ENCODE measurements at places on chromosomes 3 and 15. TPM values are rescaled to one million over a fixed set of nuclear protein-coding genes. Genes with fewer than 3 reads are reported as not detected.
A peak's percentile ranks its signal among the peaks of the same experiment; 100 is the strongest.

DNA sequence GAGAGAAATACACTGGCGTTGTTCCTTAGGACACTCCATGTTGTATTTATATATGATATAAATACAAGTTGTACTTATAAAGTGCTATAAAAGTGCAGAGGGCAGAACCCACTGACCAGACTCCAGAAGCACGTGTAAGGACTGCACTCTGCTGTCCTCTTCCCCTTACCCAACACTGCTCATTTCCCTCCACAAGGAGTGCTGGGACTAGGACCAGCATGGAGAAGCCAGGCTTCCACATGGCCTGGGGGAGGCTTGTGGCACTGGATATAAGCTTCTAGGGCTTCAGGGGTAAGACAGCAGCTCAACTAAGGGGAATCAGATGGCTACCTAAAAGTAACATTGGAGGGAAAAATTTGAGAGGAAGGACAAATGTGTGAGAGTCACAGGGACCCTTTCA lies 556.9 kb downstream of the IGSF11 start:
- no peak for DNase-seq

DNA sequence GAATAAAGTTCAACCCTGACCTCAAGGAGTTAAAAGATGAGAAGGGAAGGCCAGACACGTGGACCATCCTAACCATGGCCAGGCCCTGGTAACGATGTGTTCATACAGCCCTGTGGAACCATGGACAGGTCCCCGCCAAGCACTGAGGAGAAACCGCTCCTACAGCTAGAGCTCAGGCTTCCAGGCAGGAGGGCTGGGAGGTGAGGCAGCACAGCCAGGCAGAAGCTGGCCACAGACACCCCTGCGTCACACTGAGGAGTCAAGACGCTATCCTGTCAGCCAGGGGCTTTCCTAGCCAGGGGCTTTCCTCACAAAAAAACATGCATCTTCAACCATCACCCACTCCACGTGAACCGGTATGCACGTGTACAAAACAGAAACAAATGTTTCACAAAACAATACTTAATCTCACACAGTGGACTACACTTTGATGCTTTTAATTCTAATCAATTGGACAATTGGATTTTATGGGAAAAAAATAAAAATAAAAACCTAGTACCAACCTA lies 73.2 kb downstream of the TBC1D2B start:
- DNase-seq, result no peak

GRCh38 chr3:188853856-188854771 lies 317.7 kb upstream of the TPRG1 start:
- peak; percentile 85 for DNase-seq

GRCh38 chr3:165918657-165918979 lies 81.4 kb upstream of the BCHE start:
- no peak for DNase-seq

DNA sequence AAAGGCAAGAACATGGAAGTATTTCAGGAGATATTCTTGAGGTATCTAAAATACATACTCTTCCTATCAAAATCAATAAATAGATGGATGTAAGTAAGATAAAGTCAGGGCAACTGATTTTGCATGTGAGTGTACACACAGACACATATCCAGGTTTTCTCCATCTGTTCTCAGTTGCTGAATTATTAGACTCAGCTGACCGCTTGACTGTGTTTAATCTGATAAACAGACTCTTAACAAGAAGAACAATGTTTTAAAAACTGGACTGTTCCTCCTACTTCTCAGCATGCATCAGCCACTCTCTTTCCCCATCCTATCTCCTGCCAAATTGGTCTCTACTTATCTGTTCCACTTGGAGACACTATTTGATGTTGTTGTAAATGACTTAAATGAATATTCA lies 73.5 kb downstream of the GOLGA8G start:
- no peak for DNase-seq

DNA sequence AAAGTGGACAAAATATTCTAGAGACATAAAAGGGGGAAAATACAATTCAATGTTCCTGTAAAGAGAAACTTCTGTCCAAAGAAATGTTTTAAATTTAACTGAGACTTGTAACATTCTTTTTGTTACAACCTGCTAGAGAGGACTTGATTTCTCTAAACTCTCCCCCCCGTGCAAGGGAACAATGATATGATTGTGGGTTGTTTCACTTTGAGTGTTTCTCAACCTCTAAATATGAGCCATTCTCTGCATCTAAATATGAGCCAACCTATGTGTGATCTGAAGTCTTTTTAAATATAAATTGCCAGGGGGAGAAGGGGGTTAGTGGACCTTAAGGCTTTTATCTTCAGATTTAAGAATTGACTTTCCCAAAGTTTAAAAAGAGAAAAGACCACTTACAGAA lies 14.6 kb downstream of the ZNF860 start:
- DNase-seq, result no peak

DNA sequence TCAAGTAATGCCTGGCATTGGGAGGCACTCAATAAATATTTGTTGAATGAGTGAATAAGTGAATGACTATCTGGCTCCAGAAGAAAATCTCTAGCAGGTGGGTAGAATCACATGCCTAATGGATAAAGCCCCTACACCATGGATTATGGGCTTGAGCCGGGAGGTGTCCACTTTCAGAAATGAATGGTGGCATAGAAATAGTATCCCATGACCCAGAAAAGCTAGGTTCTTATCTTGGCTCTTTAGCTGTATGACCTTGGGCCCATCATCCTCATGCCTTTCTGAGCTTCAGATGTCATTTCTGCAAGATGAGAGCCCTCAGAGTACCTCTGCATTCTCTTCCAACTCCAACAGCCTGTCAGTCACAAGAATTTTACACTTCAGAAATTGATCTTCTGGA lies 37.3 kb upstream of the TNIK start:
- no peak for DNase-seq

DNA sequence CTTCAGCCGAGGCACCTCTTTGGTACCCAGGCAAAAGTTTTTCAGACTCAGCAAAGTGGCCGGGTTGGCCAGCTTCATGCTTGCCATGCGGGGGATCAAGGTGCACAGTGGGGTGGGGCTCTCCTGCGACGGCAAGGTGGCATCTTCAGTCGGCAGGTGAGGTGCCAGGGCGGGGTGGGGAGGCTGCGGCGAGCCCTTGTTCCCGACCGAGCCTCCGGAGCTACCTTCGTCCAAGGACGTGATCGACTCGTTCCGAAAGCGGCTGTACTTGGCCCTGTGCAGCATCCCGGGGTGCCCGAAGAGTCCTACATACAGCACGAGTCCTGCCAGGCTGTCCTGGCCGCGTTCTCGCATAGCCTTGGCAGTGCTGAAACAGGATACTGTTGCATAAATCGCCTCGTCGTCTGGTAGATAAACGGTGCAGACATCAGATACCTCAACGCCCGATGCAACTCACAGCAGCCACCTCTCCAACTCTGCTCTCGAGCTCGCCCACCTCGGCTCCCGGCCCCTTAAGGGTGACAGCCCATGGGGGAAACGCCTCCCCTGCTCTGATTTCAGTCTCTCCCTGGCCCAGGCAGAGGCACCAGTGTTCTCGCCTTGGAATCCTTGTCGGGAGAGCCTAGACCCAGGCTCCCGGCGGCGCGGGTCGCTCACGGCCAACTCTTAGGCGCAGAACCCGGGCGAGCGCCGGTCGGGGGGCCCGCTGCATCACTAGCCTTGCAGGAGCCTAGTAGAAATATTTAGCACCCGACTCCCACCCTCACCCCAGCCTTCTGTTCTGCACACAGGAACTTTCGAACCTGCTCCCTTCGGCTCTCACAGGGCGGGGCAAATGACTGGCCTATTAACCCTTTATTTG lies 826 bp downstream of the SHC4 start:
- DNase-seq, result peak; percentile 58

DNA sequence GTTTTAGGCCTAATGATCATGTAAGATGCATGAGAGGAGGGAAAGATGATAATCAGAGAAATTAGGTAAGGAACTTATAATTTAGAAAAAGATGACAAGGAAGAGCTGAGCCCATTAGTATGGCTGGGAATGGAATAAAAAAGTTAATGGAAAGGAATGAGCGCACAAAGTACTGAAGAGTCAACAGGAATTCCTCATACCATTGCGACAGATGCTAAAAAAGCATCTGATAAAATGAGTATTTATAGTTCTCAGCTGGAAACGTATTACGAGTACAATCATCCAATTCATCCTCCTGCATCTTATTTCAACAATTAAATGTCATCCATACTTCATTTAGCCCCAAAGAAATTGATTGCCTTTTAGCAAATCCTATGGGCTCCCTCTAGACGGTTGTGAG lies 58.9 kb downstream of the TMCC1 start:
- DNase-seq, result no peak

DNA sequence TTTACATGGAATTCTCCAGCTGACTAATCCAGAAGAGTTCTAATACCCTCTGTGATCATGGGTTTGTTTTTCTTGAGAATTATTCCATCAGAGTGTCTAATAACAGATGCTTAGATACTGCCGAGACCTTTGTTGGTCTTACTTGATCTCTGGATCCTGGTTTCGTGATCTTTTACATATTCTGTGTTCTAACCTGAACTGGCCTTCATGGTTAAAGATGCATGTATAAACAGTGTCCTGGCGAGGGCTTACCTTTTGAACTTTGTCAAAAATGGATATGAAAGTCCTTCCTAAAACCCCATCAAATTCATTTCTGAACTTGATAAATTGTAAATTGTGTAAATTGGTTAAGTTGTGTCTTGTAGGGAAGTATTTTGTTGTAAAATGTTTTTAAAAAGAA lies 24.8 kb downstream of the UBE2Q2 start:
- no peak for DNase-seq

- no peak for DNase-seq
Measured at GRCh38 chr3:188826574-188826973, 345.2 kb upstream of the TPRG1 start.

- DNase-seq, result peak; percentile 10
Measured at GRCh38 chr3:10511809-10512494, 6.6 kb upstream of the ATP2B2 start.

GRCh38 chr15:78616506-78616905 lies 4.3 kb downstream of the CHRNA3 start:
- DNase-seq, result no peak

DNA sequence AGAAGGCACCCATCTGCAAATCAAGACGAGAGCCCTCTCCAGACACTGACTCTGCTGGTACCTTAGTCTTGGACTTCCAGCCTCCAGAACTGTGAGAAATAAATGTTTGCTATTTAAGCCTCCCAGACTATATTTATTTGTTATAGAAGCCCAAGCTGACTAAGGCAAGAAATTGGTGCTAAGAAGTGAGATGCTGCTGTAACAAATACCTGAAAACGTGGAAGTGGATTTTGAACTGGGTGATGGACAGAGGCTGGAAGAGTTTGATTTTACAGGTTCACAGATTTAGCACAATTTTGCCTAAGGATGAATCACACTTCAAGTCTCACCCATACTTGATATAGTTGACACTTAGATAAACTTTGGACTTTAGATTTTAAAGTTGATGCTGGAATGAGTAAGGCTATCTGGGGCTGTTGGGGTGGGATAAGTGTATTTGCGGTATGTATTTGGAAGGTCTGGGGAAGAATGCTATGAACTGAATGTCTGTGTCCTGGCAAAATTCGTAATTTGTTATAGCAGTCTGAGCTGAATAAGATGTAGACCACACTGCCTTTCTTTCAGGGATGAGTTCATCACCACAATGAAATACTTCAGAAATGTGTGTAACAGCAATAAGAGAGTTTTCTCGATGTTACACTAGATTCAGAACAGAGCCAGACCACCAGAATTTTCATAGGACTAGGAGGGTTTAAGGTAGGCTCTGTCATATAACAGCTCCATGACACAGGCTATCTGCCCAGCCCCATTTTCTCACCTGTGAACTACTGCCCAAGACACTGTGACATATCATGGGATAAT lies 120.5 kb upstream of the LMCD1 start:
- DNase-seq, result no peak

DNA sequence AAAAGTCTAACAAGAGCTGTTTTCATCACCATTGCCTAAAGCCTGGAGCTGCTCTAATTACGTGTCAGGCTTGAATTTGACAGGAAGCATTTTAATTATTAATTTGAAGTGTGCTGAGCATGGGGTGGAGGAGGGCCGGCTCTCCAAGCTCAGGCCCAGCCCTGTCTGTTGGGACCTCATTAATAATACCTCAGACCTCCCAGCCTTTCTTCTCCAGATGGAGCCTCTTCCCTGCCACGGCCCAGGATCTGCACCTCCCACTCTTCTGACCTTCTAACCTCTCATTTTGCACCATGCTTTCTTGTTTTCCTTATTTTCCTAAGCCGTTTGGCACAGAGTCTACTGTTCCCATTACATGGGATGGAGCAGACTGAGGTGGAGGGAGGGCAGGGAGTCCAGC lies 30.0 kb downstream of the INSYN1 start:
- DNase-seq, result no peak

DNA sequence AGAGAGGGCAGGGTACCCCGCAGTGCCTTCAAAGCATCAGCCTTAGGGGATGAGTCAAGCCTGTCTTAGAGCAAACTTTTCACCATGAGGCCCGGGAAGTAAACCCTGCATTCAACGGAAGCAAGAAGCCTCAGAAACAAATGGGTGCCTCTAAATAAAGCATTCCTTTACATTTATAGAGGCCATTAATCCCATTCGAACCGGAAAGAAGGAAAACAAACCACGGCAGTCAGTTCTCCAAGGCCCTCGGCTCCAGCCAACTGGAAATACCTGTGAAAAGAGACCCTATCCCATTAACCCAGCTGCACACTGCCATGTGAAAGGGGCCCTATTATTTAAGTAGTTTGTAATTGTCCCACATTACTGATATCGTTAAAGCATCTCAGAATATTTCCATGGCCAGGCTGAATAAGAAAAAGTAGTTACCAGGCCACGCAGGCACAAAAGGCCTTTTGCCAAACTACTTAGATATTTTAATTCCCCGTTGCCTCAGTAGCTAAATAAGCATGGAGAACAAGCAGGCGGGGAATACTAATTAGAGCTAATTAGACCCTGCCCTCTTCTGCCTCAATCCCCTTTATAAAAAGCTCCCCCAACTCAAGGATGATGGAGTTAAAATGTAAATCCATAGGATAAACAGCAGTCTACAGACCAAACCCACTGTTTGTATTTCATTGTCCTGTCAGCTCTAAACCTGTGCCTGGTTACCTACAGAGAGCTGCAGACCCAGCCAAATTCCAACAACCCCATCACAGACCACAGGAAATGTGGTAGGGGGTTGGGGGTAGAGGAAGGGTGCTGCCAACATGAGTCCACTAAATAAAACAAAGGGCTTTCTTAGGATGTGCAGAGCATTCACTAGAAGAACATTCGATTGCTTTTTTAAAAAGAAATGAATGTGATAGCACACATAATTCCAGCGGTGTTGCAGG lies 4.1 kb downstream of the ITGB5 start:
- no peak for DNase-seq

DNA sequence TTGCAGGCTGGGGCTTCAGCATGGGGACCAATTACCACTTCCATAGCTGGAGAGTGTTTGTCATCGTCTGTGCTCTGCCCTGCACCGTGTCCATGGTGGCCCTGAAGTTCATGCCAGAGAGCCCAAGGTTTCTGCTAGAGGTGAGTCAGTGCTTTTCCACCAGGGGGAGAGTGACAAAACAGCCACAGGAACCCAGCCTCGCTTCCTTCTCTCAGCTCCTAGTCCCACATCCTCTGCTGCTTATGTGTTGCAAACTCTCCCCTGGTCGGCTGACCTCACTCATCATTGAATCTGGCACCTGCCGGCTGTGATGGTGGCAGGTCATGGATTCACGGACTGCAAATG lies 158.3 kb downstream of the SV2B start:
- no peak for DNase-seq

CHDH gene
- 7.9 TPM for total RNA-seq

CCNB2 gene
- 32.1 TPM for total RNA-seq

DOCK3 gene
- total RNA-seq, result 0.36 TPM

FAM219B gene
- total RNA-seq, result 22.7 TPM

RAD51 gene
- 12.1 TPM for total RNA-seq

HRG gene
- total RNA-seq, result not detected

PARP15 gene
- 0.82 TPM for total RNA-seq

UROC1 gene
- not detected for total RNA-seq

BOC gene
- total RNA-seq, result 16.9 TPM

TASOR gene
- total RNA-seq, result 102 TPM

Measured in fibroblast of the aortic adventitia (primary cell).